ENCODE measurements at places on chromosomes 13 and 19. TPM values are rescaled to one million over a fixed set of nuclear protein-coding genes. Genes with fewer than 3 reads are reported as not detected.

DNA sequence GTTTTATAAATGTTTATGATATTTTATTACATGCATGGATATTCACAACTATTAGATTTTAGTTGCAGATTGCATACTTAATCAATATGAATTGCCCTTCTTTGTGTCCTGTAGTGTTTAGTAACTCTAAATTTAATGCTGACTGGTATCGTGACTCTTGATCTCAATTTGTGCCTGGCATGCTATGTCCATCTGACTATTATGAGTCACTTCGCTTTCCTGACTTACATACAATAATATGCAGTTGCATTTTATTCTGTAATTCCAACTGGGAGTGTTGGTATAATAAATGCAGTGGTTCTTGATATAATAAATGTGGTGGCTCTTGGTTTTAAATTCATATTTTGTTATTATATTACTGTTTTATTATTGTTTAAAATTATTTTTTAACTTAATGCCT is 277.5 kb downstream of the LIG4 start:
- H3K36me3 ChIP-seq: no peaks in the 10 kb centered on the region
- no peaks in the 10 kb centered on the region for H3K27me3 ChIP-seq
- no peak for DNase-seq
- H3K27ac ChIP-seq: no peak overlapping the region
- no peaks in the 10 kb centered on the region for H3K4me1 ChIP-seq
- H3K4me3 ChIP-seq: no peak overlapping the region

GRCh38 chr13:34698945-34699344 is 243.1 kb upstream of the NBEA start:
- H3K27me3 ChIP-seq: no peaks in the 10 kb centered on the region
- no peak overlapping the region for H3K27ac ChIP-seq
- DNase-seq: no peak
- H3K4me3 ChIP-seq: no peak overlapping the region
- no peaks in the 10 kb centered on the region for H3K36me3 ChIP-seq
- no peaks in the 10 kb centered on the region for H3K4me1 ChIP-seq

The FPR1 gene
- 19.0 TPM for total RNA-seq

The SBSN gene
- not detected for total RNA-seq

GRCh38 chr19:19256072-19256969 is 16.8 kb downstream of the TM6SF2 start:
- H3K36me3 ChIP-seq: no peaks in the 10 kb centered on the region
- H3K27ac ChIP-seq: no peak overlapping the region
- DNase-seq: no peak

The IGFL2 gene
- total RNA-seq: 0.36 TPM

GRCh38 chr19:42555317-42555716 is 27.0 kb upstream of the CEACAM1 start:
- no peak overlapping the region for H3K4me3 ChIP-seq
- no peaks in the 10 kb centered on the region for H3K27me3 ChIP-seq
- H3K36me3 ChIP-seq: no peaks in the 10 kb centered on the region
- no peak for DNase-seq
- no peak overlapping the region for H3K27ac ChIP-seq

DNA sequence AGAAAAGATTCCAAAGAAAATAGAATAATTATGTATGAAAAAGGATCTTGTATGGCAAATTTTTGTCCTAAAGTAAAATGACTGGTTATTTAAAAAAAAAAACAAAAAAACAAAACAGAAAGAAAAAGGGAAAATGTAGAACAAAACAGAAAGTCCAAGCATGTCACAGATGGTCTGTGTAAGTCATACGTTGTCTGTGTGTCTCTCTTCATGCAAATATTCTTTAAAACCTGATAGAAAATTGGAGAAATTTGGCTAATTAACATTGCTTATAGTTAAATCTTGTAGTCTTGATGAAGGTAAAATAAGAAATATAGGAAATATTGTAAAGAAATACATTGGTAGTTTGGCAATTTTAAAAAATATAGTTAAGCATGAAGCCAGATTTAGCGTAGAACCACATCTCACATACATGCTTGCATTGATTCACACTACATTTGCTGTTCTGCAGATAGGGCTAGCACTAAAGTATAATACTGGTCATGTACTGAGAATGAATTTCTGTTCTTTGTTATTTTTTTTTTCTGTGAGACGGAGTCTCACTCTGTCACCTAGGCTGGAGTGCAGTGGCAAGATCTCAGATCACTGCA is 58.4 kb downstream of the SPRYD7 start:
- no peaks in the 10 kb centered on the region for H3K4me1 ChIP-seq
- no peaks in the 10 kb centered on the region for H3K27me3 ChIP-seq
- no peak overlapping the region for H3K27ac ChIP-seq
- no peak overlapping the region for H3K4me3 ChIP-seq
- no peak for DNase-seq
- no peaks in the 10 kb centered on the region for H3K36me3 ChIP-seq

GRCh38 chr19:16605553-16605994 is 22.4 kb downstream of the MED26 start:
- no peak overlapping the region for H3K27ac ChIP-seq
- DNase-seq: no peak
- no peaks in the 10 kb centered on the region for H3K27me3 ChIP-seq
- H3K4me3 ChIP-seq: no peak overlapping the region

DNA sequence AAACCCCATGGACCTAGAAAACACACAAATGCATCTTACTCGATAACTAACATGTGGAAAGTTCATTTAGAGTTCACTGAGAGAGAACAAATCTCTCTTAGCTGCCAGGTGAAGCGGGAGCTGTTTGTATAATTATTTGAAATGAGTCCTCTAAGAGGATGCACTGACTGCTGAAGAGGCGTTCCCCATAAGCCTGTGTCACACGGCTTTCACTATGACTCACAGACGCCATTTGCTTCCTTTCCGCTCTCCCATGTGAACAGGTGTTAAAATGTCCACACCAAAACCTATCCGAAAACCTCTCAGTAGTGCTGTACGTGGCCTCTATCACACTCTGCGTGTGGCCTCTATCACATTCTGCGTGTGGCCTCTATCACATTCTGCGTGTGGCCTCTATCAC is 101.8 kb downstream of the SOX1 start:
- no peak for DNase-seq
- no peaks in the 10 kb centered on the region for H3K4me1 ChIP-seq
- H3K36me3 ChIP-seq: no peaks in the 10 kb centered on the region
- no peaks in the 10 kb centered on the region for H3K27me3 ChIP-seq
- no peak overlapping the region for H3K4me3 ChIP-seq

DNA sequence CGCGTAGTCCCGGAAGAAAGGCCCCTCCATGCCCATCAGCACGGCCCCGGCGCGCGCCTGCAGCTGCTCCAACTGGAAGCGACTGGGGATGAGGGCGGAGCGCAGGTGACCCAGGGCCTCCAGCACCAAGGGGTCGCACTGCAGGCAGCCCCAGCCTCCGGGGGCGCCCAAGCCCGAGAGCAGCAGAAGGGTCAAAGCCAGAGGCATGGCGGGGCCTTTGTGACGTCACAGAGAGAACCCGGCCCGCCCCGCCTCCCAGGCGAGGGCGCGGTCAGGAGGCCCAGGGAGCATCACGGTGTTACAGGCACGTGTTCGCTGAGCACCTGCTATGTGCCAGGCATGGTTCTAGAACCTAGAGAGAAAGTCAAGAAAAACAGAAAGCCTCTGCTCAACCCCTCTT is at the start of gene IZUMO2:
TSS of gene IZUMO2 (minus strand) at position 294 of the 400 bp plus-strand sequence. CDS start at position 207, 87 bp downstream.
- H3K4me3 ChIP-seq: no peak within 1 kb of the TSS
- DNase-seq: no peak
- no peaks in the 10 kb centered on the region for H3K36me3 ChIP-seq

DNA sequence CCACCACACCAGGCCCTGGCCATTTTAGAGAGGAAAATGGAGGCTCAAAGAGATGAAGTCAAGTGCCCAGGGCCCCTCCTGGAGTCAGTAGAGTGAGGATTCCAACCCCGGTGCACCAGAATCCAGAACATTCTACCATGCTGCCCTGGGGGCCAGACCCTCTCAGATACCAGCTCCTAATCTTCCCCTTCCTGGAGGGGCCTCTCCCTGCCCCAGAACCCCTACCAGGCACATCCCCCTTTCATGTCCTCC is 11.1 kb downstream of the CAPN12 start:
- H3K27me3 ChIP-seq: no peaks in the 10 kb centered on the region
- peaks cover 13% of the 10 kb centered on the region for H3K36me3 ChIP-seq
- no peak overlapping the region for H3K27ac ChIP-seq
- DNase-seq: no peak
- H3K4me3 ChIP-seq: no peak overlapping the region

GRCh38 chr13:29908416-29909080 is 58.1 kb upstream of the UBL3 start:
- H3K4me3 ChIP-seq: no peak overlapping the region
- no peak overlapping the region for H3K27ac ChIP-seq
- H3K36me3 ChIP-seq: no peaks in the 10 kb centered on the region
- DNase-seq: no peak

GRCh38 chr13:99738626-99739025 is 232.9 kb downstream of the ZIC5 start:
- no peak overlapping the region for H3K27ac ChIP-seq
- H3K27me3 ChIP-seq: no peaks in the 10 kb centered on the region
- no peaks in the 10 kb centered on the region for H3K36me3 ChIP-seq
- H3K4me1 ChIP-seq: peaks cover 5% of the 10 kb centered on the region

DNA sequence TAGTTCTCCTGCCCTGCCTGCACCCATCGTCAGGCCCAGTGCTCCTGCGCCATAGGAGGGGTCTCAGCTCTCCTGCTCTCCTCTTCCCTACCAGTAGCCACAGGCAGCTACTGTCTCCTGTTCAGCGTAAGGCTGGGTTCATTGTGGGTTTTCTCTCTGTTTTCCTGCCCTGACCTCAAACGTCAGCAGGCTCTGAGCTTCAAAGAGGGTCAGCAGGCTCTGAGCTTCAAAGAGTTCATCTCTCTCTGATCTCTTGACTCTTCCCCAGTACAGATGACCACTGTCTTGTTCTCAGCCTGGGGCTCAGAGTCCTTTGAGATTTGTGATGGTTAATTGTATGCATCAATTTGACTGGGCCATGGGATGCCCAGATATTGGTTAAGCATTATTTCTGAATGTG is 4.6 kb upstream of the CPB2 start:
- no peak overlapping the region for H3K27ac ChIP-seq
- H3K4me1 ChIP-seq: no peaks in the 10 kb centered on the region
- H3K36me3 ChIP-seq: no peaks in the 10 kb centered on the region
- no peak for DNase-seq
- H3K27me3 ChIP-seq: no peaks in the 10 kb centered on the region

DNA sequence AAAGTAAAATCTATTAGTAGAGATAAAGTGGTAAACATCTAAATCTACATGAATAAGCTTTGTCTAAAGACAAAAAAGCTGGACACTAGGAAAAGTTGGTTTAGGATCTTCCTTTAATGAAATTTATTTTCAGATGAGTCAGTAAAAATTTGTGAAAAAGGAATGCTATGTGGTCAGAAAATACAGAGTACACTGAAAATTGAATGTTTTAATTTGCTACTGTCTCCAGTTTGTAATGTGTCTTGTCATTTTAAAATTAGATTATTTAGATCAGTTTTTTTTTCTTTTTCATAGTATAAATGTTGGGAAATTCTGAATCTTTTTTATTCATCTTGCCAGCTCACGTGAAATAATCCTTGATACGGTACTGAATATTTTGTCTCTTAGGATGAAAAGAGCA is 56.9 kb downstream of the SLITRK6 start:
- H3K4me1 ChIP-seq: no peaks in the 10 kb centered on the region
- no peak overlapping the region for H3K4me3 ChIP-seq
- H3K36me3 ChIP-seq: no peaks in the 10 kb centered on the region
- H3K27me3 ChIP-seq: no peaks in the 10 kb centered on the region
- H3K27ac ChIP-seq: no peak overlapping the region

The CPB2 gene
- not detected for total RNA-seq

The C13orf42 gene
- total RNA-seq: not detected

- H3K4me1 ChIP-seq: no peaks in the 10 kb centered on the region
- H3K27me3 ChIP-seq: no peaks in the 10 kb centered on the region
- no peak overlapping the region for H3K27ac ChIP-seq
- no peak overlapping the region for H3K4me3 ChIP-seq
These were observed 59.7 kb downstream of the SPATA13 start for GRCh38 chr13:24220086-24220703.

The NOTCH3 gene
- total RNA-seq: 423 TPM

The C19orf81 gene
- not detected for total RNA-seq

The ZNF880 gene
- total RNA-seq: 23.3 TPM

The OLFM2 gene
- 4.8 TPM for total RNA-seq

- H3K4me1 ChIP-seq: no peaks in the 10 kb centered on the region
- H3K36me3 ChIP-seq: no peaks in the 10 kb centered on the region
- H3K4me3 ChIP-seq: no peak overlapping the region
- H3K27ac ChIP-seq: no peak overlapping the region
These were observed 156.2 kb downstream of the MZT1 start for GRCh38 chr13:72571191-72571590.

The HIPK4 gene
- total RNA-seq: 0.21 TPM

GRCh38 chr13:112136095-112136494 is 69.1 kb downstream of the SOX1 start:
- no peak for DNase-seq
- H3K36me3 ChIP-seq: no peaks in the 10 kb centered on the region
- no peak overlapping the region for H3K4me3 ChIP-seq
- no peak overlapping the region for H3K27ac ChIP-seq
- H3K4me1 ChIP-seq: no peaks in the 10 kb centered on the region

GRCh38 chr19:38946229-38947010 is 15.7 kb downstream of the MRPS12 start:
- H3K4me3 ChIP-seq: no peak overlapping the region
- H3K27ac ChIP-seq: no peak overlapping the region
- H3K27me3 ChIP-seq: no peaks in the 10 kb centered on the region
- no peak for DNase-seq

DNA sequence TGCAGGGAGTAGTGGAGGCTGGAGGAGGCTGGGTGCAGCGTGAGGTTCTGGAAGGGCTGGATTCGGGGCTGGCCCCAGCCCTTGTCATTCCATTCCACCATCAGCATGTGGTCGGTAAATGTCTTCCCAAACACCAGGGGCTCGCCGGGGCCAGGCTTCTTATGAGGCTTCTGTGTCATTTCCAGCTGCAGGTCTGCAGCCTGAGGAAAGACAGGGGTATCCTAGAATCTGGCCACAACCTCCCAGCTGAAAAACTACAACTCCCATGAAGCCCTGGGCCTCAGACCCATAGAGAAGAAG is 4.4 kb downstream of the BCAT2 start:
- H3K27ac ChIP-seq: no peak overlapping the region
- no peak for DNase-seq
- H3K4me3 ChIP-seq: no peak overlapping the region

The ZMYM2 gene
- 118 TPM for total RNA-seq

The ZNF296 gene
- 0.45 TPM for total RNA-seq

Measured in aorta (tissue), 5 donors.